ENCODE measurements at places on chromosomes 3 and 15.

GRCh38 chr15:67613211-67613610 is 70.7 kb downstream of the MAP2K5 start:
- no peak for DNase-seq

DNA sequence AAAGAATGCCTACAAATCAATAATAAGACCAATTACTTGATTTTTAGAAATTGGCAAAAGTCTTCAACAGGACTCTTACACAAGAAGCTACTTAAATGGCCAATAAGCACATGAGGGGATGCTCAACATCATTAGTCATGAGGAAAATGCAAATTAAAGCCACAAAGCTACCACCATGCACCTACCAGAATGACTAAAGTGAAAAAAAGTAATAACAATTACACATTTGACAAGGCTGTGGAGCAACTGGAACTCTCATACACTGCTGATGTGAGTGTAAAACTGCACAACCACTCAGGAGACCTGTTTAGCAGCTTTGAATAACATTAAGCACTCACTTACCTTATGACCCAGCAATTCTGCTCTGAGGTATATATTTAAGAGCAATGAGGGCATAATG is 68.4 kb downstream of the PPCDC start:
- DNase-seq = no peak

DNA sequence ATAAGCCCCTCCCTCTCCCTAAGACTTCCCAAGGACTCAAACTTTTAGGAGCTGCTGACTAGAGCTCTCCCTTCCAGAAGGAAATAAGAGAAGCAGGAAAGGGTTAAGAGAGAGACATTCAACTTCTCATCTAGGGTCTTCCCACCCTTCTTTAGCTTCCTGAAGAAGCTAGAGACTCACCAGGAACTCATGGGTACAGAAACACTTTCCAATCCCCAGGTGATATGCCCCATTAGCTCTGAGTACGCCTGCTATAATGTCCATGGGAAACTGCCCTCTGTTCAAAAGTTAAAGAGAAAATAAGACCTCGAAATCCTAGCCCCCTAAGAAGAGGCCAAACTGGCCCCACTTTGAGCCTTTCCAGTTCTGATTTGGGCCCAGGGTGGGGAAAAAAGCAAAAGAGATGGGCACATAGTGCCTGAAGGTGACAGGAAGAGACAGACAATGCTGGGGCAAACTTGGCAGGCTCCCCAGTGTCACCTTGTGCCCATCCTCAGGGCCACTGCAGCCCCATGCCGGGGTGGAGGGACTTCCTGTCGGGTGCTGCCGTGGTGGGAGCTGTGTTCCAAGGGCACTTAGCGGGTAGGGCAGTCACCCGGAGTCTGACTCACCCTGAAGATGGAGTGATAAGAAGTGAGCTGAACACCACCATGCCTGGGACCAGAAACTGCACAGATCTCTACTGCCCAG is 29.5 kb downstream of the CCDC12 start:
- DNase-seq = no peak

DNA sequence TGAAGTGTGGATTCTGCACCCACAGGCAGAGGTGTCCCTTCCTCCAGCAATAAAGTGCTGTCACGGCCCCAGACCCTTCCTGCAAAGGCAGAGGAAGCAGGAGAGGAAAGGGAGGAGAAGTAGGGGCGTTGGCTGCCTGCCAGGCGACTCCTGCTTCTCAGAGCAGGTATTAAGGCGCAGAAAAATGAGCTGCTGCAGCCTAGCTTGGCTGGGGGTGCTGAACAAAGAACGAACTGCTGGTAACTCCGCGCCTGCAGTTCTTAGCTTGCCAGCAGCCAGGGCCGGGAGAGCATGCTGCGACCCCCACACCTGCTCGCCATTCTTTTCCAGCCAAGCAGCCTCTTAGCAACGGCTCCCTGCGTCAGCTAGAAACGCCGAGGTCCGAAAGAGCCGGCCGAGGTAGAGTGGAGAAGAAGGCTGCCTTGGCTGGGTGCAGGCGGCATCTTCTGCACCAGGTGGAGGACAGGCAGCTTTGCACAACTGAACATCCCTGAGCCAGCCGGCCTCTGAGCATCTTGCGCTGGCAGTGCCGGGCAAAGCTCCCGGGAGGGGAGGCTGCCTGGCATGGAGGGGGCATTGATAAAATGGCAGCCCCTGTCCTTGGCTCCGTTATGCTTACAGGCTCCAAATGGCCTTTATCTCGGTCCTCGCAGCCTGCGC is 296.0 kb downstream of the MEX3B start:
- DNase-seq = no peak

DNA sequence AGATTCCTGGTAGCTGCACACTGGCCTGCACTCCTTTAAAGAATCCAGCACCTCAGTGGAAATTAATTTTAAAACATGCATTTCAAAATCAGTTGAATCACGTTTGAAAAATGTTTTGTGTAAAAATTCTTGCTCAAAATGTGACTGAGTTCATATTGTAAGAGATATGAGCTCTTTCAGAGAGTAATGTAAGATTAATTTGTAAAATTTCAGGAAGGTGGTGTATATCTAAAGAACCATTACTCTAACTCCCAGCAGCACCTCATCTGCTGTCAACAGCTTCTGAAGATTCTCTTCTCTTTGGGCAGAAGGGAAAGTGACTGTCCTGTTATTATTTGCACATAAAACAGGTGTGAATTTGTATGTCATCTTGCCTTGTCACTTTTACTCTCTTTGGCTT is 97.5 kb upstream of the PLXNA1 start:
- DNase-seq = no peak

DNA sequence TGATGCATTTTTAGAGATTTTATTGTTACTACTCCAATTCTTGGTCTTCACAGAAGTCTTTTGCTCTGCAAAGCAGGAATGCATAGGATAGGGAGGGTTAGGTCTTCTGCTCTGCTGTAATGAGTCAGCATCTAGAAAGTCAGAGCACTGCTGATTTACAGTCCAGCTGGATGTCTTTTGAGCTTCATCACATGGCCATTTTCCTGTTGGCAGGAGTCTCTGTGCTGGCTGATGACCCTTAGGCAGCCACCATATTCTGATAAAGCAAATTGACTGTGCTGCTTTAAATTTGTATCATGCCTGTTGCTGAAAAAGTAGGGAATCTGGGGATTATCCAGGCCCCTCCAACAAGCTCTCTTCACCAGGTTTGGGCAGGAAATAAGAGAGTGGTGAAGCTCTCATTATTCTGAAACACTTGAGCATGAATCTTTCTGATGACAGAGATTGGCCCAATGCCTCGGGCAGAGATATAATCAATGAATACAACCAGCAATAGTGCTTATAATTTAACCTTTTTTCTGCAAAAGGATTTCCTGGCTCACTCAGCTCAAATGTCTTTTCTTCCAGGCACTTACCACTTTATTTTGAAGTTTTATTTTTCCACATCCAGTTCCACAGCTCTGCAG is 9.7 kb upstream of the CRBN start:
- no peak for DNase-seq

GRCh38 chr15:74431116-74431515 is 2.6 kb downstream of the SEMA7A start:
- no peak for DNase-seq

DNA sequence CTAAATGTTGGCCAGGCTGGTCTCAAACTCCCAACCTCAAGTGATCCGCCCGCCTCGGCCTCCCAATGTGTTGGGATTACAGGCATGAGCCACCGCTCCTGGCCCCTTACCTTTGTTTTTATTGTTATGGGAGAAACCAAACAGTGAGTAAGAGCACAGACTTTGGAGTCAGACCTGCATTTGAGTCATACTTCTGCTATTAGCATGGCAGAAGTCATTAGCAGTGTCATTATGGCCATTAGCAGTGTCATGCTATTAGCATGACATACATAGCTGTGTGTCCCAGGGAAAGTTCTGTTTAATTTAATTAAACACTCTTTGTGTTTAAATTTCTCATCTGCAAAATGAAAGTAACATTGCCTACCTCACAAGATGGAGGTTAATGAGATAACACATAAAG is 54.8 kb downstream of the SQOR start:
- DNase-seq = no peak

- no peak for DNase-seq
These were observed 13.0 kb downstream of the THBS1 start for GRCh38 chr15:39593656-39594445.

- no peak for DNase-seq
These were observed 1.3 kb upstream of the AEN start for GRCh38 chr15:88619796-88620195.

DNA sequence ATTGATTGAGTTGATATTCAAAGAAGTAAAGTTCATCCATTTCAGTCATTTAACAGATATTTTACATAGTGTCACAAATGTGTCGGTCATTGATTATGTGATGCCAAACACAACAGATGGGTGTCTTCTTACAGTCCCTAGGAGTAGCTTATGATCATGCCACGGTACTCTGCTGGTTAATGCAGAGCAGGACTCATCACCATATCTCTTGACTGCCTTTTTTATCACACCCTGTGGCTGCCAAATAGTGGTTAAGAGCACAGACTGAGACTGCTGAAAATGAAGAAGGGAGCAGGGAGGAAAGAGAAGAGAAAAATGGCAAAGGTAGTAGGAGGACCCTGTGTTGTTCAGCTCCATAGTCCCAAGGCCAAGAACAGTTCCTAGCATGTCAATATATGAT is 12.8 kb upstream of the TIMMDC1 start:
- DNase-seq = no peak

DNA sequence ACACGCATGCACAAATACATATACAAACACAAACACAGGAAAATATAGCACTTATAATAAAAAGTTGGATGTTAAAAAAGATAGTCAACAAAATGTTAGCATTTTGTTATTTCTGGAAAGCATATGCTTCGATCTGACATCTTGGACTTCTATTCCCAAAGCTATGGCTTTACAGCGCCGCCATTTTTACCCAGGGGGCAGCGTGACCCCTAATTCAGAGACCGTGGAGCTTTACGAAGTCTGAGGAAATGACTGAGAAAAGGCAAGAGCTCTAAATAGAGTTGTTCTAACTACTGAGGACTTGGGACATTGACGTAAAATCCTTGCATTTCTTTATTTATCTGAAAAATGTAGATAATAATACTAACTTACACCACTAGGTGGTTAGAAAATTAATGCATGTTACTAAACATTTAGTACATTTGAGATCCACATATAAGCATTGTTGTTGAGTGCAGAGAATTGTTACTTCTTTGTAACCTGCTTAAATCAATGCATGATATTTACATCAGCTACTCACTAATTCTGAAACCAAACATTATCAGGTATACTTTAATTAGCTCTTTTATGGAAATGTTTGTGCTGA is 155.4 kb downstream of the TP63 start:
- DNase-seq = no peak

- DNase-seq = no peak
These were observed 11.4 kb upstream of the SPTBN5 start for GRCh38 chr15:41905036-41905793.

GRCh38 chr15:74839526-74840395 is 3.2 kb downstream of the ULK3 start:
- DNase-seq = no peak

GRCh38 chr3:30621576-30621975 is 15.2 kb downstream of the TGFBR2 start:
- no peak for DNase-seq

DNA sequence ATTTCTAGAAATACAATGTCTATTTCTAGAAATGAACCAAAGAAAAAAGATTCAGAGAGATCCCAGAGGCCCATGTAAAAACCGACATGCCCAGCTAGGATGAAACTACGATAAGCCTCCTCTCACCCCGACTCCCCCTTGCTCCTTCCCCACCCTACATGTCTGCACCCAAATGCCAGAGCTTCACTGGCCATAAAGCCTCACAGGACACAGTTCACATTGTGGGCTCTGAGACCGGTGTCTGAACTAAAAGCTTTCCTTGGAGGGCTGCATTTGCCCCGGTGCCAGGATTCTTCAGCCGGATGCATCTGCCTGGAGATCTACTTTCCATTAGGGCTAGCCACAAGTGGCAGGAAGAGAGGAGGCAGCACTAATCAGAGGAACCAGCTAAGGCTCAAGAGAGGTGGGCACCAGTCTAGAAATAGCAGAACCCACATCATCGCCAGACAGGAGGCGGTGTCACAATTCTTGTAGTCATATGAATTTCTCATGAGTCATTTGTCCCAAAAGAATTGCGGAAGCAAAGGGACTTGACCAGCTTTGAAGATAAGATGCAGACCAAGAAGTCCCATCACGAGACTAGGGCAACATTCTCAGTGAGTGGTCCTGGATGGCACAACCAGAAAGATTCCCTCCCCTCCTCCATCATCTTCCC is 353.6 kb downstream of the NTRK3 start:
- no peak for DNase-seq

DNA sequence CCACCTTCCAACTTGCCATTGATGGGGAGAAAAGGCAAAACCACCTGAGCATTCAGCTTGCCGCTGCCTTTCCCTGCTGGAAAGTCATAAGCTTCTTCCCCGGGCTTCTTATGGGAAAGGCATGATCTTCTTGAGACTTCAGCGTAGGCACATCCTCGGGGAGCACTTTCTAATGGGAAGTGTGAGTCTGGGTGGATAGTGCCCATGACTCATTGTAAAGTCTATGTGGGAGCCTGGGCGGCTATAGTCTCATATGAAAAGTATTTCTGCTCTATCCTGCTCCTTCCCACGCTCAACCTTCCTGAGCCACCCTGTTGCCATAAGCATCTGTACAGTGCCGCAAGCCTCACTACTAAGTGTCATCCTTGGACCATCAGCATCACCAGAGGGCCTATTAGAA is 309.9 kb upstream of the THBS1 start:
- DNase-seq = no peak

DNA sequence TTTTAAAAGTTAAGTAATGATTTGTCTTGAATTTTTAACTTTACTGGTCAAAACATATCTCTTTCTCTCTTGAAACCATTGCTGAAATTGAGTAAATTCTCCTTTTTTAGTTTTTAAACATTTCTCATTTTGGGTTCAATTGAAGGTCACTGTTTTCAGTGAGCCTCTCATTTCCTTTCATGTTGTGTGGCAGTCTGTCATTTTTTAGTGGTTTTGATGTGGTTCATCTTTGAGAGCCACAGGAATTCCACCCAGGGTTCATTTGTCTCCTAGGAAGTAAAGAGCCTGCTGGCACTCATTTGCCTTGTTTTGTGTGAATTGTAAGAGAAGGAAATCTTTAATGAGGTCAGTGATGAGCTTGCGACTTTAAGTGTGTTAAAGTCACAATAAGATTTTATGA is 10.4 kb downstream of the CLDN11 start:
- DNase-seq = no peak

DNA sequence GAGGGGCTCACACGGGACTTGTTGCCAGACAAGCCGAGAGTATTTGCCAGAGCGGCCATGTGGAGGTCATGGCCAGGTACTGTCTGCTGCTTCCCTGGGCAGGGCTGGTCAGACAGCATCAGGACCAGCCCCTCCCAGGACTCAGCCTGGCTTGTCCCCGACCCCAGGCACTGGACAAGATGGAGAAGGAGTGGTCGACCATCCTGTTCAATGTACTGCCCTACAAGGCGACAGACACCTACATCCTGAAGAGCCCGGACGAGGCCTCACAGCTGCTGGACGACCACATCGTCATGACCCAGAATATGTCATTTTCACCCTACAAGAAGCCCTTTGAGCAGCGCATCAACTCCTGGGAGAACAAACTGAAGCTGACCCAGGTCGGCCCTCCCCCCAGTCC is 38.6 kb downstream of the DNAH1 start:
- no peak for DNase-seq

DNA sequence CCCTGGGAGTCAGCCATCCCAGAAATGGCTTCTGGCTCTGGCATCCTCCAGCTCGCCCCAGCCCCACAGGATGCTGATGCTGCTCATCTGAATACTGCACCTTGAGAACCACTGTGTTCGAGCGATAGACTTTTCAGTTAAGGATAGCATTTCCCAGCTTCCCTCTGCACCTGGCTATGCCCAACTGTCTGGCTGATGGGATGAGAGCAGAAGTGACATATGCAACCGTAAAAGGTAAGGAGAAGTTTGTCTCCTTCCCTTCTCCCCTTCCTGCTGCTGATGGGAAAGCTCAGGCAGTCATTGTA is 9.7 kb upstream of the HHATL start:
- DNase-seq = no peak

GRCh38 chr15:49103002-49103401 is 52.4 kb downstream of the COPS2 start:
- no peak for DNase-seq
